ENCODE measurements at places on chromosomes 6 and 20. TPM values are rescaled to one million over a fixed set of nuclear protein-coding genes. Genes with fewer than 3 reads are reported as not detected.

The JAG1 gene
- 0.12 TPM for total RNA-seq

The SNAP25 gene
- not detected for total RNA-seq

The RNF182 gene
- total RNA-seq = not detected

The MAP7 gene
- total RNA-seq = 2.6 TPM

The CENPW gene
- 36.3 TPM for total RNA-seq

The CST4 gene
- not detected for total RNA-seq

The SLC2A10 gene
- total RNA-seq = not detected

The NR2E1 gene
- total RNA-seq = not detected

The ARMH2 gene
- total RNA-seq = 2.6 TPM

The LKAAEAR1 gene
- 0.31 TPM for total RNA-seq

The ACAT2 gene
- total RNA-seq = 83.3 TPM

The TTPAL gene
- total RNA-seq = 16.1 TPM
